ENCODE measurements at places on chromosomes 5 and 9.

DNA sequence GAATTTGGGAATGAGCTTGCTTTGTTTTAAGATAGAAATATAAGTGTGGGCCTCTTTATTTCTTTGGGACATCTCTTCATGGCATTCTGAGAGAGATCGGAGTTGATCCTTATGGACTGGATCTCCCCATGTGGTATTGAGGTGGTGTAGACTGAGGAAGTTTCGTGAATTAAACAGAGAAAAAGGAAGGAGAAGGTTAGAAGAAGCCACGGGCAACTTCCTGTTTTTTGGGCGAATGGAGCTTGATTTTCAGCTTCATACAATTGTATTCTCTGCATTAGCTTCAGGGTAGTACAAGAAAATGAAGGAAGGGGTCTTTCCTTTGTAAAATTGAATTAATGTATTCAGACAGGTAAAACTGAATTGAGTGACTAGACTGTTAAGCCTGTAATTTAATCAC, 70.5 kb upstream of the HMHB1 start:
- no peak for DNase-seq

DNA sequence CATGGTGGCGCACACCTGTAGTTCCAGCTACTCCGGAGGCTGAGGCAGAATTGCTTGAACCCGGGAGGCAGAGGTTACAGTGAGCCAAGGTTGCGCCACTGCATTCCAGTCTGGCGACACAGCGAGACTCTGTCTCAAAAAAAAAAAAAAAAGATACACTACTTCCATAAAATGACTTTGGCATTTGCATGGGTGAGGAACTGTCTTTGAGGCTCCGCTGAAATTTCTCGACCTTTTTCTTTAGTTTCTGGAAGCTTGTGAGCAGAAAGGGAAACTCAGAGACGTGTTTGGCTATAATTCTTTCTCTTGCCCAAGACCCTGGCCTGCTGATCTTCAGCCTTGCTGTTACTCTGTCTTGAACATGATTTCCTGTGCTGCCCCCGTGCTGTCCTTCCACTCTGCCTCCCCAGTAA, 37.3 kb downstream of the SPIN1 start:
- DNase-seq, result no peak

- DNase-seq, result no peak
These were observed 22.6 kb downstream of the STK10 start for GRCh38 chr5:172165465-172165864.

DNA sequence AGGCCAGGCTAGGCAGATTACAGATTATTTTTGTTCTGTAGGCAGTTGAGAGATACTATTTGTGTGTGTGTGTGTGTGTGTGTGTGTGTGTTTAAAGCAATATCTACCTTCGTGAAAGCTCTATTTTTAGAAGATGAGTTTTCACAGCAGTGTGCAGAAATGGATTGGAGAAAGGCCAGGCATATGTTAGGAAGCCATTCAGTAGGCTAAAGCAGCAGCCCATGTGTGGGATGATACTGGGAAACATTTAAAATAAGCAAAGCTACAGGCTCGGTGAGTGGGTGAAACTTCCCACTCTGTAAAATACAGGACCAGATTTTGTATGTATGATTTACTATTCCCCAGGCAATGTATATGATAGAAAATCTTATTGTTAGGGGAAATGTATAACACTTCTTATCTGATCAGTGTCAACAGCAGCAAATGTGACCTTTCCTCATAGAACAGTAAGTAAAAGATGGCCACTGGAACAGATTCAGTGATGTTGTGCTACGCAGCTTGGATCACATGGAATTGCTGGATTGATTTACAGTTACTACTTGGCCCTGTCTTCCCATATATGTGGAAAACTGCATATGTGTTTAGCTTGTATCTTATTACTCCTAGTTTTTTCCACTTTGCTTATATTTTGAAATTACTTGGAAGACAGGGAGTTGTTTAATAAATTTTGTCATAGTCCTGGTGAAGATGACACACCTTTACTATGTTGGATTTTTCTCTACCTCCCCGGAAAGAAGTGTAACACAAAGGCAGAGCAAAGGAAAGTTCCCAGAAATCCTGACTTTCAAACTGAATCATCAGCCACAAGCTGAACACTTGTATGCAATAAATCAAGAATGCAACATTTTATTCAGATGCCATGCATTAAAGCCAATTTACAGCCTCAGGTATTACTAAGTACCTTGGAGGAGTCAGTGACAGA, 1077.7 kb upstream of the SEMA6A start:
- no peak for DNase-seq

- DNase-seq, result no peak
These were observed 259.6 kb upstream of the NFIL3 start for GRCh38 chr9:91683269-91683668.

- no peak for DNase-seq
These were observed 24.7 kb downstream of the FBXL7 start for GRCh38 chr5:15524712-15525111.

- no peak for DNase-seq
These were observed 108.5 kb downstream of the MTREX start for GRCh38 chr5:55416306-55416705.

- no peak for DNase-seq
These were observed 26.4 kb downstream of the ERCC8 start for GRCh38 chr5:60918466-60918865.
